ENCODE measurements at places on chromosomes 7 and 10.

- no peaks in the 10 kb centered on the region for H3K4me1 ChIP-seq
- H3K27me3 ChIP-seq: peaks cover 9% of the 10 kb centered on the region
- H3K27ac ChIP-seq: no peak overlapping the region
- H3K4me3 ChIP-seq: no peak overlapping the region
- H3K36me3 ChIP-seq: no peaks in the 10 kb centered on the region
- DNase-seq: no peak
These were observed 66.3 kb upstream of the AGK start for GRCh38 chr7:141484907-141485306.

GRCh38 chr7:96415293-96415940 is 93.5 kb upstream of the SLC25A13 start:
- H3K36me3 ChIP-seq: no peaks in the 10 kb centered on the region
- no peaks in the 10 kb centered on the region for H3K27me3 ChIP-seq
- no peak overlapping the region for H3K27ac ChIP-seq
- H3K4me1 ChIP-seq: no peaks in the 10 kb centered on the region

DNA sequence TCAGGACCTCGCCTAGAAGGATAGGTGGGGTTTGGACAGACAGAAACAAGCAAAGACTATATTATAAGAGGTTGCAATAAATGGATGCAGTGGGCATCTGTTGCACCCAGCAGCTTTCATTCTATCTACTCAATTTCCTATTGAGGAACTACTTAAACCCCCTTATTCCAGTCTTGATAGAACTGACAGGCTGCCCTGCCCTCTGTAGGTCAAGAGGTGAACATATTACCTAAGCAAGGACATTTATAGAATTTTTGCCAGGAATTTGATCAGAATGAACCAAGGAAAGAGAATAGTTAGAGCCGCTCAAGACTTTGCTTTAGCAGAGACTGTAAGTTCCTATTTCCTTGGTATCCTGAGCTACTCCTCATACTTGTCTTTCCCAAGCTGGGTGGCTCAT is 9.5 kb downstream of the VTI1A start:
- no peaks in the 10 kb centered on the region for H3K36me3 ChIP-seq
- H3K27ac ChIP-seq: no peak overlapping the region
- H3K4me1 ChIP-seq: peaks cover 2% of the 10 kb centered on the region

DNA sequence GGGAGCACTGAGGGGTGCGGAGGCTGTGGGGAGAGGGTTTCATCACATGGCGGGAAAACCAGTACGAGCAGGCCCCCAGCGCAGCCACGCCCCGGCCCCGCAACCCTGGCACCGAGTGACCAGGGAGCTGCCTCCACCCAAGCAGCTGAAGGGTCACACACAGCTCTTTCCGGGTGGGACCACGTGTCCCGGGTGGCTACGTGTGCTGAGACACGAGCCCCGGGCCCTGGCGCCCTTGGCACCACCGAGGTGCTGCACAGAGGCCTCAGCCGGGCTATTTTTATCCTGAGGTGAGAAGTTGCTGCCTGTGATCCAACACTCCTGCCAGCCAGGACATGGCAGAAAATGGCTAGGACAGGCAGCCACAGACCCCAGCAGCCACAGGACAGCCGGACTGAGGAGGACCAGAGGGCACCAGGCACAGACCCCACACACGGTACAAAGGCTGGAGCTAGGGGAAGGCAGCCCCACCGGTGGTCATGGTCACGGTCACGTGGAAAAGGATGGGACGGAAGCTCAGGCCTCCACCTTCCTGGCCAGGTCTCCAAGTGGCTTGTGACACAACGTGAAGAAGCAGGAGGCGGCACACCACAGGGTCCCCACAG is 223.7 kb downstream of the MAD1L1 start:
- H3K4me1 ChIP-seq: no peaks in the 10 kb centered on the region
- no peaks in the 10 kb centered on the region for H3K27me3 ChIP-seq
- DNase-seq: no peak
- H3K36me3 ChIP-seq: peaks cover 48% of the 10 kb centered on the region
- H3K27ac ChIP-seq: no peak overlapping the region

DNA sequence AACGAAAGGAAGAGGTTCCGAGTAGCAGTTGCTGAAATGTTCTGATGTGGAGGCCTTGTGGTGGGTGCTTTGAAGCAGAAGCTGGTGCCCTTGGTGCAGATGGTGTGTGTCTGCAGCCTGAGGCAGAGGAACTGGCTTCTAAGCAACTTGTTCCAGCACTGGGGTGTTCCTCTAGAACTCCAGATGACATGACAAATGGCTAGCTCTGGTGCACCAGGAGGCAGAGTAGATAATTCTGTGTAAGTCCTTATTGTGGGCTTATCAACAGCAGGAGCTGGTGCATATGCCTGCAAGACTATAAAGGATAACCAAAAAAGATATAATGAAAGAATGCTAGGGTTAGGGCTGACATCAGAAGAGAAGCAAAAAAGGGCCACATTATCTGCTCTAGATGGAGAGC is 76.5 kb downstream of the ARL5B start:
- no peak overlapping the region for H3K27ac ChIP-seq
- H3K4me3 ChIP-seq: no peak overlapping the region
- no peaks in the 10 kb centered on the region for H3K4me1 ChIP-seq
- no peaks in the 10 kb centered on the region for H3K27me3 ChIP-seq
- DNase-seq: peak; percentile 26
- no peaks in the 10 kb centered on the region for H3K36me3 ChIP-seq

DNA sequence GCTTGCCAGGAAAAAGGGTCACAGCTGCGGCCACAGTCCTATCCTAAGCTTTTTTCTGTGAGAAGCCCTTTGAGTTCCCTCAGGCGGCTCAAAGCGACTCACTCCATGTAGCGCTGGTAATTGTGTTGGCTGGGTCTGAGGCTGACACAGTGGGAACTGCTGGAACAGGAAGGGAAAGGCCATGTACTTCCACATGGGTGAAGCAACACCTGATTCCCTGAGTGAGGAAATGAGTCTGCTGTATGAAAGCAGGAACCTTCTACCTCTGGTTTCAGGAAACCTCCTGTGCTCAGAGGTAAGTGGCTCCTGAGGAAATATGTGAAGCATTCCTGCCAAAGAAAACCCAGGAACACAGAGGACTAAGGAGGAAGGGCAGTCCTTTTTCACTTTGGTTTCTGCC is 734.6 kb upstream of the SORCS1 start:
- no peaks in the 10 kb centered on the region for H3K4me1 ChIP-seq
- H3K27me3 ChIP-seq: no peaks in the 10 kb centered on the region
- no peaks in the 10 kb centered on the region for H3K36me3 ChIP-seq
- no peak overlapping the region for H3K27ac ChIP-seq

- peaks cover 77% of the 10 kb centered on the region for H3K4me1 ChIP-seq
- peaks cover 12% of the 10 kb centered on the region for H3K36me3 ChIP-seq
- peak overlapping the region; percentile 94 for H3K27ac ChIP-seq
- DNase-seq: no peak
These were observed 271.6 kb downstream of the ELFN1 start for GRCh38 chr7:1941464-1942242.

- no peaks in the 10 kb centered on the region for H3K36me3 ChIP-seq
- H3K27ac ChIP-seq: no peak overlapping the region
- no peak overlapping the region for H3K4me3 ChIP-seq
- no peaks in the 10 kb centered on the region for H3K27me3 ChIP-seq
These were observed 373.0 kb downstream of the RPS24 start for GRCh38 chr10:78406648-78407008.

GRCh38 chr7:98289333-98289875 is 7.9 kb downstream of the BRI3 start:
- H3K27me3 ChIP-seq: no peaks in the 10 kb centered on the region
- H3K36me3 ChIP-seq: peaks cover 69% of the 10 kb centered on the region
- H3K4me1 ChIP-seq: peaks cover 12% of the 10 kb centered on the region
- H3K27ac ChIP-seq: no peak overlapping the region
- no peak overlapping the region for H3K4me3 ChIP-seq
- no peak for DNase-seq

- H3K4me3 ChIP-seq: no peak overlapping the region
- no peak overlapping the region for H3K27ac ChIP-seq
- H3K27me3 ChIP-seq: peaks cover 4% of the 10 kb centered on the region
- DNase-seq: no peak
These were observed 125.6 kb downstream of the CCDC71L start for GRCh38 chr7:106535234-106535932.

DNA sequence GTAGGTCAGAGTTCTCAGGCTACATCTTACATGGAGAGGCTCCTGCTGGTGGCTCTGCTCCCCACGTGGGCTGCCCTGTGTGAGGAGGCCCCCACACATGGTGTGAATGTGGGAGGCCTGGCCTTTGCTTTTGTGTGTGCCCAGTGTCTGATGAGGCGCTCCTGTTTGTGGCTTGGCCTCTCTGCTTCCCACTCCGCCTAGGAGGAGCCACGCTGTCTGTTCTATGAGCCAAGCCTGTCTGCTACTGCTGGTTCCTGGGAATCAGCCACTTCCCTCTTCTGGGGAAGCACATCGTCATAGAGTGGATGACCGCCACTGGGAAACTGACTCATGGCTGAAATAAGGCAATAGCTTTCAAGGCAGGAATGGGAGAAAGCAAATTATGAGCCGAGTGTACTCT is 87.1 kb downstream of the CYP26A1 start:
- no peaks in the 10 kb centered on the region for H3K36me3 ChIP-seq
- H3K27ac ChIP-seq: no peak overlapping the region
- DNase-seq: no peak
- H3K4me1 ChIP-seq: no peaks in the 10 kb centered on the region
- H3K27me3 ChIP-seq: peaks cover 5% of the 10 kb centered on the region

DNA sequence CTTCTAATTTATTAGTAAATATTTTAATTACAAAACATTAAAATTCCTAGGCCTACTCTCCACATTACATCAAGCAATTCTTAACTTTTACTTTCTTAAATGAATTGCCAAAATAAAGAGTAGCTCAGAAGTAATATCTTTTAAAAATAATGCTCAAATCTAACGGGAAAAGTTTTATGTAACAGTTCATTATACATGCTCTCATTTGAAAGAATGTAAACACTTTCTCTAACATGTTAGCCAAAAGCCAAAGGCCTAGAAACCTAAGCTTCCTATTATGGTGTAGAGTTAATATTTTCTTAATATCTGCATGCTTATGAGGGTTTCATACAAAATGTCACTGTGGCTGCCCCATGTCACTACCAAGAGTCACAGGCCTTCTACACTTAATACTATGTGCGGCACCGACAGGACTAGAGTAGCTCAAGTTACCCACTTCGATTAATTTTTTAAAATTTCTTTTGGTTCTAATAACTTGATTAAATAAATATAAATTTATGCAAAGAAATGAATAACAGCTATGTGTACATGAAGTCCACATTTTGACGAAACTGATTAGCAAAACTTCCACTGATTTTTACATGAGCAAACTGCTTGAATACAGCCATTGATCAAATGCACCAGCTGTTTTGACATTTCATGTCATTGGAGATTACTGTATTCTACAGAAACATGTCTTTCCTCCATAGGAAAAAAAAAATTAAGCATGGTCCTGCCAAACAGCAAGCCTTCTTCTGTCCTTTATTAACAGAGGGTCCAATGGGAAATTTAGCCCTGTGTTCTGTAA is 3.5 kb downstream of the COBL start:
- no peak overlapping the region for H3K27ac ChIP-seq
- no peaks in the 10 kb centered on the region for H3K27me3 ChIP-seq
- H3K4me3 ChIP-seq: no peak overlapping the region
- no peak for DNase-seq

DNA sequence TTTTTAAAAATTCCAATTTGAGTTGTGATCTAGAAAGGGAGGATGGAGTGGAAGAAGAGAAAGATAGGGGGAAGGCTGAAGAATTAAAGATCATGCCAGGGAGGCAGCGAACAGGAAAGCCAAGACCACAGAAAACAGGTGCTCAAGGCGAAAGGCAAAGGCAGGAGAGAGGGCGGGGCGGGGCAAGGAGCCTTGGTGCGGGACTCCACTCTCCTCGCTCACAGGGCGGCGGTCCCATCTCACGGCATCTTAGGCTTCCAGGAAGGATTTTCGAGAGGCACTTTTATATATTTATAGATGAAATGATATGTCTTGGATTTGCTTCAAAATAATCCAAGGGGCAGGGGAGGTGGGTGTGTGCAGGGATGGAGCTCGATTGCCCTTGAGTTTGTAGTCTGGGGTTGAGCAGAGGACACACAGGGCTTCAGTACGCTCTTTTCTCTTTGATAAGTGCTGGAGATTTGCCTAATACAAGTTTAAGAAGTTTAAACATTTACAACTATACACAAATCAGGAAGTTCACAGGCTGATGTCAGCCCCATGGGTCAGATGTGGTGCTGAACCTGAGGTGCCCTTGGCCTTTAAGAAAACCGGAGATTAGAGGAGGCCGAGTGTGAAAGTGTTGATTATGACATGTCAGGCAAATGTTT is 161.1 kb downstream of the PRKAG2 start:
- H3K27ac ChIP-seq: no peak overlapping the region
- H3K27me3 ChIP-seq: peaks cover 12% of the 10 kb centered on the region
- H3K4me3 ChIP-seq: no peak overlapping the region
- no peaks in the 10 kb centered on the region for H3K4me1 ChIP-seq

DNA sequence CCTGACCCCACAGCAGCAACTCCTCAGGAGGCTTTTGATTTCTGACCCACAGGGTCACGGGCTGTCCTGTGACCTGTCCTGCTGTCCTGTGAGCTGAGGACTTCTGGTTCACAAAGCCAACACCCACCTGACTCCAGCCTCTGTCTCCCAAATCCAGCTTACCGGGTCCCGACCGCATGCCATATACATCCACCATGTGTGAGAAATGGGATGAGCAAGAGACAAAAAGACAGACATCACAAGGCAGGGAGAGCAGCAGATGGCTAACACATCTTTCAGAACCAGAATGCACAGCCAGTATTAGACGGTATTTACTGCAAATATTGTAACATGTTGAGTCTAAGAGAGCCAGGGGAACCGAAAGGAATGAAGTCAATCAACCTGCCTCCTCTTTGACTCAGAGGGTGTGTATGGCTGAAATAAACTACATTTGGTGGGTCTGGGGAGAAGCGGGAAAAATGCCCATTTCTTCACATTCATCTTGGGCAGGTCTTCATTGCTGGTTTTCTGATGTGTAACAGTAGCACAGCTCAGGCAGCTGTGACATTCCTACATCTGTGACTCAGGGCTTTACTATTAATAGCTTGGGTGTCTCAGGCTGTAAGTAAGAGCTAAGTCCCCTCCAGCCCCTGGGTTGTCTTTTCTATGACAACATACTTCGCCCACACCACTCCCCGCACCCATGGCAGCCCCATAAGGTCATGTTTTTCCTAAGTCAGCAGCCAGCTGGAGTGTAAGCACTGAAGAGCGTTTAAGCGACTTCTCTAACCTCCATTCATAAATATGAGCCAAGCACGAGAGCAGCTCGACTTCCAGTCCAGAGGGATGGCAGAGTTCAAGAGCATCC is 25.0 kb downstream of the ABLIM1 start:
- DNase-seq: no peak
- peaks cover 2% of the 10 kb centered on the region for H3K27me3 ChIP-seq
- H3K4me1 ChIP-seq: no peaks in the 10 kb centered on the region
- H3K36me3 ChIP-seq: no peaks in the 10 kb centered on the region

- peak; percentile 97 for DNase-seq
- H3K4me1 ChIP-seq: peaks cover 28% of the 10 kb centered on the region
- H3K4me3 ChIP-seq: peak overlapping the region; percentile 96
- no peaks in the 10 kb centered on the region for H3K27me3 ChIP-seq
- peak overlapping the region; percentile 98 for H3K27ac ChIP-seq
- peaks cover 25% of the 10 kb centered on the region for H3K36me3 ChIP-seq
These were observed 98.0 kb upstream of the ZNF722 start for GRCh38 chr7:63900394-63901203.

- H3K4me3 ChIP-seq: no peak overlapping the region
- no peak for DNase-seq
- no peaks in the 10 kb centered on the region for H3K27me3 ChIP-seq
- no peaks in the 10 kb centered on the region for H3K4me1 ChIP-seq
- no peaks in the 10 kb centered on the region for H3K36me3 ChIP-seq
These were observed 397.6 kb upstream of the LRRN3 start for GRCh38 chr7:110693344-110693743.

Data from DND-41 (cell line).